Stimulated activated CD8-positive, alpha-beta memory T cell treated with anti-CD3 and anti-CD28 coated beads, Interleukin-7, amount 100 ng/mL, for 24 hours (primary cell): ENCODE measurements at places on chromosomes 7 and 10.

- DNase-seq: no peak
These were observed 35.0 kb upstream of the PPP1R17 start for GRCh38 chr7:31652063-31652326.

DNA sequence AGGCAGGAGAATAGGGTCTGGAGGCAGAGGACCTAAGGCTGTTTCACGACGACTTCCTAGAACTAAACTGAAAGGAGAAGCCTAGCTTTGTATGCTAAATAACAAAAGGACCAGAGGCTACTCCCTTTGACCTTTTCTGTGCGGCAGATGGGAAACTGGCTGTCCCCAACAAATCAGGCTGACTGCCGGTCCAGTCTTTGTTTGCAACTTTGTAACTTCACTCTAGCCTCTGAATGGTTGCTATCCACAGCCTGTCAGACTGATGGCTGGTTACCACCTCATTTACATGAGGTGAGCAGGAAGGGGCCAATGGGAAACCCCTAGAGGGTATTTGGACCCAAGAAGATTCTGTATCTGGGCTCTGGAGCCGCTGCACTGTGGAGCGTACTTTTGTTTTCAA lies 132.6 kb upstream of the SHH start:
- no peak for DNase-seq

DNA sequence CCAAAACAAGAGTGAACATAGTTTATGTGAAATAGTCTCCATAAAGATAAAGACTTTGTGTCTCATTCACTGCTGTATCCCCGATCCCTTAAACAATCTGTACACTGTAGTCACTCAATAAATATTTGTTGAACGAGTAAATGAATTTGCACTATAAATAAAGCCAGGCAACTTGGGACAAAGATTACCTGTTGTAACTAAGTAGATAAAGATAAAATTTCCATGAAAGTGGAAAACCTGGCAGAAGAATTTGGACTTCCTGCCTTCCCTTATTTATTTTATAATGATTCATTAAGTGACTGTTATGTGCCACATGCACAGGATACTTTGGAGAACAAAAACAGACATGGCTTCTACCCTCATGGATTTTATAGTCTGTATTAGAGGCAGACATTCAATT lies 277.7 kb upstream of the KAT6B start:
- DNase-seq: no peak

DNA sequence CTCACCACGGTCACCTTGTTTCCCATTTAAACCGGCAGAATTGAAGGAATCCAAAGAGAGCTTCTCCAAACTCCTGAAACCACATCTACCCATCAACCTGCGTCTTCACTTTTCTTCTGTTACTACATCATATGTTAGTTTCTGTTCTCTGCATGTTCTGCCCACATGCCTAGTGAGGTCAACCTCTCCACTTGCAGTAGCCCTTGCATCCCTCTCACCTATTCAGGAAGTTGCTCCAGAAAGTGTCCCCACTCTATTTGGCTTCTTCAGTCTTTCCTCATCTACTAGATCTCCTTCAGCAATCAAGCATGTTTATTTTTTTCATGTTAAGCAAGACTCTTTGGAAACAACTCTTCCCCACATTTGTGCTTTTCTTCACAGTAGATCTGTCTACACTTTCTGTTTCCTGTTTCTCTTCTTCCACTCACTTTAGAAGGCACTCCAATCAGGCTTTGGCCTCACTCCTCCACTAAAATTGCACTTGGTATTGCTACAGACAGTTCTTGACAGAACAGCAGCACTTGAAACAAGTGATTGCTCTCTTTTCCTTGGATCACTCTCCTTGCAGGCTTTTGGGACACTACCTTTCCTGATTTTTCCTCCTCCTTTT lies 7.5 kb downstream of the SAMD9L start:
- no peak for DNase-seq

GRCh38 chr7:150992833-150993302 lies 2.1 kb downstream of the NOS3 start:
- DNase-seq: no peak
